ENCODE measurements at places on chromosomes 3 and 15.

DNA sequence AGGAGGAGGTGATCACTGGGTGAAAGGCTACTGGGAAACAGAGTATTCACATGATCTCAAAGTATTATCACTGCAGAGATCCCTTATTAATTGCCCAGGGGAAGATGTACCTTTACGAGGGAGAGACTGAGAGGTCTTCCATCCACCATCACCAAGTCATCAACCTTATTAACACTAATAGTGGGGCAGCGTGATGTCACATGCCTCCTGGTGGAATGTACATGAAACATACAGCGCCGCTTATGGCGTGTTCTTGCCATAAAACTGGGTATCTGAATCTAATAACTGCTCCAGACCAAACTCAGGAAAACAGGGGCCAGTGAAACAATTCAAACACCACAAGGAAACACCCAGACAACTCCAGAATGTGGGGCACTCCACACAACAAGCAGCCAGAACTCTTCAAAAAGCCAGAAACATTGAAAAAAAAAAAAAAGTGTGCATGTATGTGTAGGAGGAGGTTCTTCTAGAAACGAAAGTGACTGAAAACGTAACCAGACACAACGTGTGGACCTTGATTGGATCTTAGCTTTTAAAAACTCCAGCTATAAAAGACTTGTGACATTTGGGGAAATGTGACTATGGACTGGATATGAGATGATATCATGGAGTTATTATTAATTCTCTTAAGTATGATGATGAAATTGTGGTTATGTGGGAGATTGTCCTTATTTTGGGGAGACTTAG is 4.6 kb downstream of the STIMATE start:
- DNase-seq: peak; percentile 59

- no peak for DNase-seq
Measured at GRCh38 chr3:194840661-194841514, 155.2 kb downstream of the FAM43A start.

- no peak for DNase-seq
Measured at GRCh38 chr15:25859838-25860645, 3.1 kb downstream of the ATP10A start.

- DNase-seq: no peak
Measured at GRCh38 chr15:101686718-101687117, 34.5 kb upstream of the TM2D3 start.

GRCh38 chr3:14374444-14374883 is 27.9 kb upstream of the SLC6A6 start:
- DNase-seq: no peak

- no peak for DNase-seq
Measured at GRCh38 chr3:138472141-138472825, 37.9 kb downstream of the ESYT3 start.

- no peak for DNase-seq
Measured at GRCh38 chr3:42827023-42827422, 17.8 kb downstream of the ACKR2 start.

GRCh38 chr3:10602769-10603768 is 97.7 kb upstream of the ATP2B2 start:
- DNase-seq: peak; percentile 5

DNA sequence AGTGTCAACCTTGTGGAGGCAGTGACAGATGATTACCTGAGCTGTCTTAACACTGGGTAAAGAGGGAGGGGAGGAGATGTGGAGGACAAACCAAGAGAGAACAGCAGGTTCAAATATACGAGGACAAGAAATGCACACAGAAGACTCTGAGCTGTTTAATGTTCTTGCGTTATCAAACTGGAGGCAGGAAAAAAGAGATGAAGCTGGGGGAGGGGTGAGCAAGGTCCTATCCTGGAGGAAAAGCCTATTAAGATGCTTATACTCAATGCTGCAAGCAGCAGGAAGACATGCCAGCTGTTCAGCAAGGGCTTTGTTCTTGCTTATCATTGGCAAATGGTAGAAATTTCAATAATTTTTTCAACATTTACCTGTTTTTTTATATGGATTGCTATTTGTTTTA is 345.7 kb upstream of the TRIM42 start:
- no peak for DNase-seq

DNA sequence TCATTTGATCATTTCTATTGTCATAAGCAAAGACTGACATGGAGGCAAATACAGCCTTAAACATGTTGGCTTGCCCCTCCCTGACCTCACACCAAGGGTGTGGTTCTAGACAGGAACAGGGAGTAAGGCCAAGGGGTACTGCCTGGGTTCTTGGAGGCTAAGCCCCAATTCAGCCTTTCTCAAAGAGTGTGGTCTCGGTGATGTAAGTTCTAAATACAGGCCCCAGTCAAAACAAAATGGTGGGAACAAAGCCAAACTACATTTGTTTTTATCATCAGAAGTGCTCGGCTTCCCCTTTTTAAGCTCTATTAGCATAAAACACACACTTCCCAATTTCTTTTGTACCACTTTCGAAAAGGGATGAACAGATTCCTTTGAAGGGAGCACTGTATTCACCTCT is 129.5 kb downstream of the ATP8B4 start:
- peak; percentile 23 for DNase-seq

DNA sequence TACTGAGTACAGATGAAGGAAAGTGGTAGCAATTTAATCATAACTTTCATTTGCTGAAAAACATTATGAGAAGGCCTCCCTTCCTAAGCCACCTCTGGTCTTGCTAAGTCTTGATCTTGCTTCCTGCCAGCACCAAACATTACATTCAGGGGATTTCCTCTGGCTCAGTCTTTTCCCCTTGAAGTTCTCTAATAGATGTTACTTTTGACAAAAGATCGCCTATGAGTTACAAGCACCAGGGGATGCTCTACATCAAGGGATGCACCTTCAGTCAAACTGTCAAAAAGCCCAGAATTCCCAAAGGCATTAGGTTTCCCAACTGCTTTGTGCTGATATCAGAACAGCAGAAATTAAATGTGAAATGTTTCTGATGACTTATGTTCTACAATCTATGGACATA is 47.3 kb downstream of the AQP9 start:
- DNase-seq: no peak

DNA sequence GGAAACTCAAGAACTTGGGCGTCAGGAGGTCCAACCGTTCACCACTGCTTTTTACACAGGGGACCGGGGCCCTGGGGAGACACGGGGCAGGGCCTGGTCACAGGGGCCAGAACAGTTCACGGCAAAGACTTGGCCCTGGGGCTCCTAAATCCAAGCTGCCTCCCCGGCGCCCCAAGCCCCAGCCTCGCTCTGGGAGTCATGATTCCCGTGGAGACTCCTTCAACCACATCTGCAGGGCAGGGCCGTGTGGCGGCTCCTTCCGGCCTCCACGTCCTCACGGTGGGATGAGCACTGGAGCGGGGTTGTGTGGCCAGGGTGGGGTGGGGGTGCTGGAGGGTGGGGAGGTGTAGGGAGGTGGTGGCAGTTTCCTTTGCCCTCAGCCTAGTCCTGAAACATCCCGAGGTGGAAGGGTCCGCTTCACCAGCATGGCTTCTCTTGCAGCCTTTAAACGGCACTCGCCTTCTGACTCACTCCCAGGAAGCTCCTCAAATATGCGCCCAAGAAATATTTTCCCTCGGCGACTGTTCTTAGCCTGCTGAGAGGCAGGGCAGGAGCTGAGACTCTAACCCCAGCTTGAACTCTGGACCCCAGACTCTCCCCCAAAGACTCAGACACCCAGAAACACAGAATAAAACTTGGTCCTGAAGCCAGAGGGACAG is 1.8 kb downstream of the MUC4 start:
- DNase-seq: no peak

- DNase-seq: peak; percentile 41
Measured at GRCh38 chr15:70160267-70160666, 62.5 kb upstream of the TLE3 start.

- DNase-seq: no peak
Measured at GRCh38 chr15:55197362-55197705, 593 bp upstream of the RSL24D1 start.
